ENCODE measurements at places on chromosomes 7 and 10.

- DNase-seq: no peak
These were observed 1.5 kb upstream of the C1GALT1 start for GRCh38 chr7:7180725-7181449.

- DNase-seq: no peak
These were observed 24.8 kb upstream of the EIF5AL1 start for GRCh38 chr10:79487296-79488194.

GRCh38 chr7:97001656-97002554, 3.4 kb upstream of the DLX6 start:
- DNase-seq: no peak

DNA sequence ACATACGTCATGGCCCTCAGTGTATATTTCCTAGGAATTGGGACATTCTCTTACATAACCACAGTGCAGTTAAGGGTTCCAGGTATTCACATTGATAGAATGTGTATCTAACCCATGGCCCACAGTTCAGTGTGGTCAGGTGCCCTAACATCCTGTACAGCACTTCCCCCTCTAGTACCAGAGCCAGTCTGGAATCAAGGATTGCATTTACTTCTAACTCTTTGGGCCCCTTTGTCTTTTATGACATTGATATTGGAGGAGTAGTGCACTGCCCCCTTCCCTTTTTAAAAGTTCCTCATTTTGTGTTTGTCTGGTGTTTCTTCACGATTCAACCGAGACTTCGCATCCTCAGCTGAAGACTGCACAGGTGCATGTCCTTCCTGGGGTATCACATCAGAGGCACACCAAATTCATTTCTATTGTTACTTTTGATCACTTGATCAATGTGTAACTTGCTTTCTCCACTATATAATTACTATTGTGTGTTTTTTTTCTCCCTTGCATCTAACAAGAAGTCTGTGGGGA, 22.4 kb upstream of the NPFFR1 start:
- DNase-seq: no peak

DNA sequence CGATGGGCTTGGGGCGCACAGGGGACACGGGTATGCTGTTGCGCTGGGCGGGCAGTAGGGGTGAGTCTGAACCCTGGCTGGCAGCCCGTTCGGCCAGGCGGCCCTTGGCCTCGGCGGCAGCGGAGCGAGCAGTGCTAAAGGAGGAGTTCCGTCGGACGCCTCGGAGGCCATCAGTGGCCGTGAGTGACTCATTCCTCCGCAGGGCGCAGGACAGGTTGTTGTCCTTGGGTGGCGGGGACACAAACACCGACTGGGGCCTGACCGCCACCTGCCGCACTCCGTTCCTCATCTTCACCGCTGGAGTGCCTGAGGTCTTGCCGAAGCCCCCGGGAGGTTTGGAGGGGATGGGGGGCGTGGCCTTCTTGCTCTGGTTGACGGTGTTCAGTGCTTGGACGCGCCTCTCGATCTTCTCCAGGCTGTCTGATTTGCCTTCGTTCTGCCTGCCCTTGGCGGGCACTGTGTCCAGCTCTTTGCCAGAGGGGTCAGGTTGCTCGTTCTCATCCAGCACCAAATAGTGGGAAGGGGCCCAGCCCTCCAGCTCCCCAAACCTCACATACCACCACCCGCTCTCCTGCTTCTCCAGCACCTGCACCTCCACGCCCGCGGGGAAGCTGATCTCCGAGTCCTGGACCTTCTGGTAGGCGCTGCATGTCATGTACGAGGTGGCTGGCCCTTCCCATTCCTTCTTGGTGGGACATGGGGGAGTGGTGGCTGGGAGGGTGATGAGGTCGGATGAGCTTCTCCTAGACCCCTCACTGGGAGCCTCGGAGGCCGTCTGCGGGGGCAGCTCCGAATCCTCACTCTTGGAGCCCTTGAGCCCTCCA, 108.7 kb downstream of the NEURL1 start:
- DNase-seq: no peak

DNA sequence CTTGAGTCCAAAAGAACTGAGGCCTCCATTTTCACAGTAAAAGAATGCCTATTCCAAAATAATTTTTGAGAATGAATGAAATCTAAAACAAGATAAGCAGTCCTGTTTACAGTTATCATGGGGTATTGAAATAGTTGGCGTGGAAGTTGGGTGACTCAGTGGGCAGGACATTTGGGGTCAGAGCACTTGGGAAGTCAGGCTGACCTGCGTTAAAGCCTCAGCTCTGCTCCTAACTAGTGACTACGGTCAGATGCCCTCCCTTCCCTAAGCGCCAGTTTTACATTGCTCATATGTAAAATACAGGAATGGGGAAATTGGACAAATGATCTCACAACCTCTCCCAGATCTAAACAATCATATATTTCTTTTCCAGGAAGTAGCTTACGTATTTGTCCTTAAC, 2.3 kb upstream of the PAPSS2 start:
- no peak for DNase-seq

GRCh38 chr7:94481279-94481678, 28.3 kb upstream of the CASD1 start:
- DNase-seq: no peak

DNA sequence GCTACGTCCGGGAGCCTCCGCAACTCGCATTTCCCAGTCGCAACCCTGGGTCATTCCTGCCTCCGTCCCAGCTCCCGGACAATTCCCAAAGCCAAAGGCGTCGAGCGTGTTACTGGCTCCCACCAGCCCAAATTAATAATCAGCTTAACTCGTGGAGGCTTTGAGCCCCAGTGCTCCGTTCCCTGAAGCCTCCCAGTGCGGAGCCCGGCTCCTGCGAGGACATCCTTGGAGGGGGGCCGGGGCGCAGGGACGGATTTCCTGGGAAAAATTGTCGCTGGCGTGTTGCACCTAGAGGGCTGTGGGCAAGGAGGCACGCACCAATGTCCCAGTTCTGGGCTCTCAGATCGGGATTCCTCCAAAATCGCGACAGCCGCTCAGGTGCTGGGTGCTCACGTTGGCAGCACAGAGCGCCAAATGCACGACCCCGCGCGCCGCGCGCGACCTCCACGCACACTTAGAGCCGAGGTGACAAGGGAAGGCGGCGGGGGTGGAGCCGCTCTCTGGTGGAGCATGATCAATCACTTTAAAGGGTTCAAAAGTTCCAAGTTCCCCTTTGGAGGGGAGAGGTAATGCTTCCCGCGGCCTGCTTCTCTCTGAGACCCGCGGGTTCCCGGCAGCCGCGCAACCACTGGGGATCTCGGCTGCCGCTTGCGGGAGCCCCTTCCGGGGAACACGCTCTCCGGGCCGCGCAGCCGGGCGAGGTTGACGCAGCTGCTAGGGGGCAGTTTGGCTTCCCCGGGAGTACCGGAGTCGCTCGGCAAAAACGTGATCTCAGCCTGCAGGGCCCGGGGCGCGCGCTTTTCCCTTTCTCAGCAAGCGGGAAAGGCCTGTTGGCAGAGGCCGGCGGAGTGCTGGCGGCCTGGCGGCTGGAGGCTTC, 25.5 kb downstream of the SKIDA1 start:
- no peak for DNase-seq

DNA sequence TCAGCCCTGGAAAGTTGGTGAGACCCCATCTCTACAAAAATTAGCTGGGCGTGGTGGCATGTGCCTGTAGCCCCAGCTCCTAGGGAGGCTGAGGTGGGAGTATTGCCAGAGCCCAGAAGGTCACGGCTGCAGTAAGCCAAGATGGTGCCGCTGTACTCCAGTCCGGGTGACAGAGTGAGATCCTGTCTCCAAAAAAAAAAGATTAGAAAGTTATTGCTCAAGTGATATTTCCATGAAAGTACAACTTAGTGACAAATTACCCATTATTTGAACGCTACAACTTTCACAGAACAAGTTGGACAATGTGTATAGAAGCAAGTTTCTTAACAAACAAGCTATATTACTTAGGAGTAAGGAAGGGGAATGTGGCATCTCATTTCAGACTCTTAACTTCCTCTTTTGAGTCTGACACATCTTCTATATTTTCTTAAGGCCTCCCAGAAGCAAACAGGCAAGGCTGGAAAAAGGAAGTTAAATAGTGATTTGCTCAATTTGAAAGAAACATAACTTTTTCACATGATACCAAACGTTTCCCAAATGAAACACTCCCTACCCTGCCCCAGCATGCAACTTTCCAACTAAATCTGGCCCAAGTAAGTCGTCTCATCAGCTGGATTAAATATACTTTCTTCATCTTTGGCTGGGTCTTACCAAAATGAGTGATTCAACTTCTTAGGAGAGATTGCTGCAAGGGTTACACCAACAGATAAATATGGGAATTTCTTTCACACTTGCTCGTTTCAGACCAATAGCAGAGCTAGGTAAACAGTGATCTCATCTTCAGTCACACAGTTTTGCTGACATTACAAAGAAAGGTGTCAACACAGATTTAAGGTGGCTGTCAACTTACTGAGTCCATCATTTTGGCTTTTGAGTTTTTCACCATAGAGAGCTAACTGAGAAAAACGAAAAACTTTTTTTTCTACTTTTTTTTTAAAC, 66.3 kb upstream of the KLF6 start:
- no peak for DNase-seq

- DNase-seq: no peak
These were observed 142.2 kb downstream of the AGMO start for GRCh38 chr7:15419596-15419995.

- no peak for DNase-seq
These were observed 13.8 kb downstream of the RET start for GRCh38 chr10:43090664-43091063.

- DNase-seq: no peak
These were observed 35.7 kb downstream of the LHPP start for GRCh38 chr10:124497196-124497881.

GRCh38 chr10:129511758-129512157, 44.7 kb downstream of the MGMT start:
- DNase-seq: no peak

DNA sequence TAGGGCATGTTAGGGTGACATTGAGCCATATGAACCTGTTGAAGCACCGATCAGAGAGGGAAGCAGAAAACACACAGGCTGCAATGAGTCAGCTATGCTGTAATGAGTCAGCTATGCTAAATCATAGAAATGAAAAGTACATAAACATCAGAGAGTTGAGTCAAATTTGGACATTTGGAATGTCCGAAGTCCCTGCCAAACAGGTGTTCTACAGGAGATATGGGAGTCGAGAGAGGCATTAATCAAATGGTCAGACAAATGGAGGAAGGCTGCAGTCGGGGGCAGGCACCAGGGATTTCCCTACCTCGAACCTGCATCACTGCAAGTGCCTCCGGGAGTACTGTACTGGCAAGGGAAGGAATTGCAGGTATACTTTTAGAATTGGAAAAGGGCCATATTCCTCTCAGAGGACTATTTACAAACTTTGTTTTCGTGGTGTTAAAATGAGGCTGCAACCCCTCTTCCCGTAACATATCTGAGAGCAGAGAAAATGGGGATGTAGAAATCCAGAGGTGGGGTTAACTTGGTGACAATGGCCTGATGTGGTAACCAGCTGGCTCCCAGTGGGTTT, 8.8 kb upstream of the ZC3HAV1 start:
- DNase-seq: no peak

GRCh38 chr7:1638215-1638661, 31.8 kb upstream of the ELFN1 start:
- no peak for DNase-seq

- no peak for DNase-seq
These were observed 124.4 kb downstream of the COL26A1 start for GRCh38 chr7:101487105-101487458.

GRCh38 chr7:81676813-81677212, 93.0 kb downstream of the HGF start:
- no peak for DNase-seq

- no peak for DNase-seq
These were observed 921.5 kb downstream of the TYW1 start for GRCh38 chr7:67918158-67918557.

GRCh38 chr7:77933394-77933793, 134.8 kb downstream of the PHTF2 start:
- DNase-seq: no peak

DNA sequence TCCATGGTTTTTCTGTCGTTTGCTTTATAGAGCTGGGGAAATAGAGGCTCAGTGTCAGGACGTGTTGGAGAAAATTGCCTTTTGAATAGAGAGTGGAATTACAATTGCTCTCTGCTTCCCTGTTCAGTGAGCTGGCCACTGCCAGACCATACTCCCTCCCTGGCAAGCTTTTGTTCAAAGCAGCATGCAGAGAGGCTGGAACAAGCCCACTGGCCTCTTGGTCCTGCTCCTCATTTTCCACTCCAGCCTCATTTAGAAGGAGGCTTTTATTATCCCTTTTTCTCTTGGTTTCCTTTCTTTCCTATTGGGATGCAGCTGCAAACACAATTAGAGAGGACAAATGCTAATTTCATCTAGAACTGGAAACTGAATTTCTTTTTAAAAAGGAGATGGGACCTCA, 302.2 kb upstream of the PODXL start:
- DNase-seq: no peak

GRCh38 chr10:71716426-71716825, 3.2 kb downstream of the C10orf105 start:
- DNase-seq: no peak

DNA sequence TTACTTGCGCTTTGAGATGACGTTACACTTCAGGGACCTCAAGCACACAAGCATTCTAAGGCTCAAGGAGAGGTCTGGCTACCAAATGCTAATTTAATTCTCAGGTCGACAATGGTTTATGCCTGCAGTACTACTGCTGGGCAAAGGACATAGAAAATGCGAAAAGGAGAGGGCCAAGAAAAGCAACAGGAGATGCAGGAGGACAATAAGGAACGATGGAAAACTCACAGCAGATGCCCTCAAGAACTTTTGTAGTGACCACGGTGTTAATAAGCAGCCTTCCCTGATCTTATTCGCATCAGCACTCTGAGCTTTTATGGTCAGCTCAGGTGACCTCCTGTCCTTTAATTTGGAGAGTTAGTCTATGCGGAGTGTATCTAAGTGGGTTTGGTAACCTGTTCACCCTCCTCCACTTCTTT, 146.3 kb downstream of the GPR85 start:
- peak; percentile 42 for DNase-seq

DNA sequence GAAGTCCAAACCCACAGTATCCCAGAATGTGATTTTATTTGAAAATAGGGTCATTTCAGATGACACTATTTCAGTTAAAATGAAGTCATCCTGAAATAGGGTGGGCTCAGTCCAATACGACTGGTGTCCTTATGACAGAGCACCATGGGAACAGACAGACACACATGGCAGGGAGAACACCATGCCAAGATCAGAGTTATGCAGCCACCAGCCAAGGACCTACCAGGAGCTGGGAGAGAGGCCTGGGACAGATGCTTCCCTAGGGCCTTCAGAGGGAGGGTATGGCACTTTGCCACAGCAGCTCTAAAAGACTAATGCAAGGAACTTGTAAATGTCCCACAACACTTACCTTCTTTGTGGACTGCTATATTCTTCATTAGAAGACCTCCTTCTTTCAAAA, 226.5 kb downstream of the NEBL start:
- DNase-seq: no peak

DNA sequence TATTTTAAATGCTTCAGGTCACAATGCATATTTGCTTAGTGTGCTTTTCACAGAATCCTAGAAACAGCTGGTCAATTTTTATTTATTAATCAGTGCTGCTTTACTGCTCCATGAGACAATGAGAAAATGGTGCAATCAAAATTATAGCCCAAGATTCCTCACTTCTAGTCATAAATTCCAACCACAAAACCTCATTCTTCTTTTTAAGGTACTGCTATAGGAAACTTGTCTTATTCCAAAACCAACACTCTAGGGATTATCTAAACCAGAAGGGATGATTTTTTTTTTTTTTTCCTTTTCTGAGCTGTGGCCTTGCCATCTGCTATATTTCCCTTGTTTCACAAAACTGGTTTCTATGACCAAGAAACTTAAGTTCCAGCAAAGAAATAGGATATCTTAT, 64.0 kb upstream of the SEMA3A start:
- no peak for DNase-seq

- DNase-seq: no peak
These were observed 468 bp upstream of the IRF5 start for GRCh38 chr7:128937271-128937646.

GRCh38 chr7:12638851-12639456, 48.5 kb upstream of the ARL4A start:
- DNase-seq: peak; percentile 12
